ENCODE measurements at places on chromosomes 11 and 22.

- DNase-seq = no peak
These were observed 255.0 kb upstream of the TBCEL start for GRCh38 chr11:120768949-120769348.

DNA sequence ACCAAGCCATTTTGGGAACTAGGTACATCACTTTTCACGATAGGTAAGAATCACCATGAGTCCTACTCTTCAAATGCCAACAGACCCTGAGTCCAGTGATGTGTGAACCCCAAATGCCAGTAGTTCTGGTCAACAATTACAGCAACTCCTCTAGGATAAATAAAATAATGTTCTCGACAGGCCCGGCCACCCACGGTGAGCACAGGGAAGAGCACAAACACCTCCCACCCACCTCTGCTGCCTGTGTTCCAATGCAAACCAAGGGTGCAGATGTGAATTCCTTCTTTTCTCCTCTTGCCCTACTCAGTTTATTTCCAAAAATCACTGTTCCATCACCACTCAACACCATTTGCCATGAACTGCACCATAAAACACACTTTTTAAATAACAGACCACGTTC, 33.3 kb downstream of the MPPED2 start:
- no peak for DNase-seq

GRCh38 chr11:122202161-122202950, 86.3 kb upstream of the BLID start:
- no peak for DNase-seq

DNA sequence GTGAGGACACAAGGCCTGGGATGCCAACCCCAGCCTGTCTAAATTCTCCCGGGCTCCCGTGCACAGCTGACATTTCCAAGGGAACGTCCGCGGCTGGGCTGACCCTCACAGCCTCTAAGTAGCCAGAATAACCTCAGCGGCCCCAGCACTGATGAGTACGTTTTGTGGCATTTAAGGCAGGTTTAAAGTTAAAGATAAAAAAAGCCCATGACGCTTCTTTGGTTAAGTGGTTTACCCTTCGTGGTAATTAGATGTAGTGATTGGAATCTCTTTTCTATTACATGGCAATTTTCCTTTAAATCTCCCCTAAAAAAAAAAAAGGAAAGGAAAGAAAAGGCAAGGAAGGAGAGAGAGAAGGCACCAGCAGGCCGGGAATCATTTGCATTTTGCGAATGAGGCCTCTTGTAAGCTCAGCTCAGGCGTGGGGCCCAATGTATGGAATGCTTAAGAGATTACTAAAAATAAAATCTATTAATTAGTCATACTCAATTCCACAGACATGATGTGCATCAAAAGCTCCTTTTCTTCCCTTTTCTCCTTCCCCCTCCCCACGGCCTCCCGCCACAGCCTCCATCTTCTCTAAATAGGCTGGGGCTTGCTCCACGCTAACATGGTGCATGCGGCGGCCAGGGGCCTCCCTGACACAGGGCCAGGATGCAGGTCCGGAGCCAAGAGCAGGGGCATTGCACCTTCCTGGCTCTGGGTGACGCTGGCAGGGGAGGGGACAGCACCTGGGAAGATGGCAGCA, 44.1 kb downstream of the MACROD1 start:
- no peak for DNase-seq

DNA sequence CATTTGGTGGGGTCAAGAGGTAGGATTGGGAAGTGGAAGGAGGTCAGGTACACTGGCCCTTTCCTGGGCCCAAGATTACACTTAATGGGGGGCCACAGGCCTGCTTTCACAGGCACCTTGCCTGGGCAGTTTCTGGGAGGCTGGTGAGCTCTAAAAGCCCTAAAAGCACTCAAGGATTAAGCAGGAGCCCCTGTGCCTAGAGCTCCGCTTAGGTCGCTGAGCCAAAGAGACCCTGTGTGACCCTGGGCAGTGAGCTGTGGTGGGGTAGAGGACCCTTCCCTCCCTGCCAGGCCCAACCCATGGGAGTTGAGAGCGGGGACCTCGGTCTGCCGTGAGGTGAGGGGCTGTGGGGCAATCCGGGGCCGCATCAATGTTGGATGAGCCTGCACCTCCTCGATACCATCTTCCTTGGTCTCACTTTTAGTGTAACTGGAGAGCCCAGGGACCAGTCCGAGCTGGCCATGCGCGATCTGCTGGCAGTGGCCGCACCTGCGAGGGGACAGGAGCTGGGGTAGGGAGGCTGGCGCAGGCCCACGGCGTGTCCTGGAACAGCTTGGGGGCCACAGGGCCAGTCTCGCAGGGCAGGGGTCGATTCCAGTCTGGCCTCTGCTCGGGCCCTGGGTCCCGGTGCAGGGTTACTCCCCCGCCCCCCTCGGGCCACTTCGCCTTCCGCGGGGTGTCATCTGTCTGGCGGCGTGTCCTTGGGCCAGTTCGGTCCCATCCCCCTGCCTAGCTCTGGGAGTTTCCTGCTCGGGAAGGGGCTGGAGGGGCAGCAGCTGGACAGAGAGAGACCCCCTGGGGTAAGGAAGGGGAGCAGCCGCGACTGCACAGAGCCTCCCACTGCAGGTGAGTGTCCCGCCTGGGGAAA, 44.3 kb downstream of the EIF3F start:
- no peak for DNase-seq

DNA sequence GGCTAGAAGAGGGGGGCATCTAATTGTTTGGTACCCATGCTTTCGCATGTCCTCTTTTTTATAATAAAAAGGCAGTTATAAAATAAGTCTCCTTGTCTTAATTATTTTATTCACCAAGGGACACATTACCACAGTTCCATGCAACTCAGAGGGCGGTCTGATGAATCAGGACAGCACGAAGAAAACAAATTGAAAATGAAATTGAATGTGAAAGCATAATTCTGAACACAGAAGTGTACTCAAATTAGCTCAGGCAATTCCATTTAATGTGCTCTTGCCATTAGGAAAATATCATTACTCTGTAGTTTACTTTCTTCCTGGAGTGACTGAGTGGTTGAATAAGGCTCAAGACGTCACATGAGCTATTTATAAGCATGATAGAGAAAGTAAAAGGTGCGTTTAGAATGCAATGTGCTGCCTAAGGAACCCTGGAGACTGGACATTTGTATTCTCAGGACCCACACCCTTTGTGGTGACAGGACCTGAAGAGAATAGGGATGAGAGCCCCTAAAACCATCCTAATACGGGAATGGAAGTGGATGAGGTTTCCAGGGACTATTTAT, 59.6 kb downstream of the MTNR1B start:
- no peak for DNase-seq

- no peak for DNase-seq
These were observed 25.2 kb downstream of the CAPN1 start for GRCh38 chr11:65206901-65207300.

DNA sequence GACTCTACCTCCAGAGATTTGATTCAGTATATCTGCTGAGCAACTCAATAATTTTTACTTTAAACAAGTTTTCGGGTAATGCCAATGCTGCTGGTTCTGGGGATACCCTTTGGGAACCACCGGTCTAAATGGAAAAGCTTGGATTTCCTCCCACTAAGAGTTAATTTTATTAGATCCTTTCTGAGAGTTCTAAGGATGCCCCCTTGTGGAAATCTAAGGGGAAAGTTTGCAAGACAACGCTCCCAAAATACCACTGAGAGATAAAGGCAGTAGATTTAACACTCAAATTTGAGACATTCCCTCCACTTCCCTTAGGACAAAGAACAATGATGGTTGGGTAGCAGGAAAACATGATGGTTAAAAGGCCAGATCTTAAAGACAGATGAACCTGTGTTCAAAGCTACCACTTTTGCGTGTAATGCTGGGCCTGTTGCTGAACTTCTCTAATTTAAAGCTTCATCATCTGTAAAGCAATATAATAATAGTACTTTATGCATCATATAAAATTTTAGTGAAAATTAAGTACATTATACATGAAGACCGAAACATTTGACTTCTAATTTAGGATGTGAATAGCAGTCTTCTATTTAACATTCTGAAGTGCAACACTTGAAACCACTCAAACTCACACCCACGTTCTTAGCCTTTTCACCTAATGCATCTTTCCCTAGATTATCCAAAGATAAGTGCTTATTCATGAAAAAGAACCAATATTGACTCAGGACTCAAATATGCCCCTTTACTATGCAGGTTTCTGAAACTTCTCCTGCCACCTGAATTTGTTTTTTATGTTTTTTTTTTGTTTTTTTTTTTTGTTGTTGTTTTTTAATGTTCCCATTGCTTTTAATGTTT, 110.1 kb upstream of the LUZP2 start:
- no peak for DNase-seq

DNA sequence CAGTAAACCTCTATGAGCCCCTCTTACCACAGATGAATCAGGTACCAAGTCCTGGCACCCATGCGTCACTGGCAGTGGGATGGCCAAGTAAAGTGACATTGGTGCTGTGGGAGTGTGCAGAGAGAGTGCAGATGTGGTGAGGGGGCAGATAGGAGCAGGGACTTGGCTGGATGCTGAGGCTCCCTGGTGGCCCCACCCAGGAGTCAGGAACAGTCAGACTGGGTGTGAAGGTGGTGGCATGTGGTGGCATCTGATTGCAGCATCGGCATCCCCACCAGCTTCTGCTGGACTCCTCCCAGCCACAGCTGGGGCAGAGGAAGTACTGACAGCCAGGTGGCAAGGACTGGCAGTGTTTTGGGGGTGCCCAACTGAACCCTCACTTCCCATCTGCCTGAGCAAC, 11.4 kb downstream of the DGAT2 start:
- no peak for DNase-seq

- DNase-seq = no peak
These were observed 64.3 kb upstream of the ZC3H12C start for GRCh38 chr11:110028921-110029320.

DNA sequence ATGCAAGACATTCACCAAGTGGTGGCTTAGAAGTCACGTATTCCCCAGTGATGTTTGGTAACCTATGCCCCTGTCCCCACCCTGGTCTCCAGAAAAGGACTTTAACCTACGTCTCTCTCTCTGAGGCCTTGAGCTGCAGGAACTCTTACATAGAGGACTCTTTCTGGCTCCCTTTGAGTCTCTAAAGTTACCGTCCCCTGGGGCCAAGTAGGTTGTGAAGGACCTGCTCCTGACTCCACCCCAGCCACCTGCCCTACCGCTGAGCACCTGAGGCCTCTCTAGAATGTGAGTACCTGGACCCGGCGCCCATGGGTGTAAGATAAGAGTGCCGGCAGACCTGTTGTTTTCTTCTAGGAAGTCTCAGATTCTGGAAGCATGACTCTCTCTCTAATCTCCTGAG, 95.4 kb downstream of the TIMP3 start:
- DNase-seq = no peak

DNA sequence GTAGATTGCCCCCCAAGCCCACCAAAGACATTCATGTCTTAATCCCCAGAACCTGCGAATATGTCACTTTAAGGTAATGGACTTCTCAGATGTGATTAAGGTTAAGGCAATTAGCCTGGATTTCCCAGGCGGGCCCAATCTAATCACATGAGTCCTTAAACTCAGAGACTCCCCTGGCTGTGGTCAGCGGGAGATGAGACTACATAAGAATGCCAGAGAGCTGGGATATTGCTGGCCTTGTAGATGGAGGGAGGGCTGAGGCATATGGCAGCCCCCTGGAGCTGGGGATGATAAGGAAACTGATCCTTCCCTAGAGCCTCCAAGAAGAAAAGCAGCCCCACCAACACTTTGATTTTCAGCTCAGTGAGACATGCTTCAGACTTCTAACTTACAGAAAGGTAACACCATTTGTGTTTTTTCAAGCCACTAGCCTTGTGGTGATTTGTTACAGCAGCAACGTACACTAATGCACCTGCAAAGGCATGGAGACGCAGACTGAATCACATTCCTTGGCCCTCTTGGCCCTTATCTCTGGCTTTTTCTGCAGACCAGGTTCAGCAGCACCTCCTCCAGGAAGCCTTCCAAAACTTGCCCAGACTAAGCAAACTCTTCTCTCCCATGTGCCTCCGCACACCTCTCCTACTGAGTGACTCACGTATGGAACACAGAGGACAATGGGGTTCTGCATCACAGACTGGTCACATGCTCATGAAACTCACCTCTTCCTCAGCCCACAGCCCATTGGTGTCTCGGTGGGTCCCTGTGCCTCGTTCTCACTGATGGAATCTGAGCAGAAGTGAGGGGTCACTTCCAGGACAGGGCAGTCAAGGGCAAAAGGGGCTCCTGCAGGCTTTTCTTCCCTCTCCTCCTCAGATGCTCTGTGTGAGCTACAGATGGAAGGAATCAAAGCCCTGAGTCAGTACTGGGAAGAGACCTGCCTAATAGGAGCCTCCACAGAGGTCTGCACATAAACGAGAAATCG, 86.3 kb upstream of the HMGXB4 start:
- DNase-seq = no peak

DNA sequence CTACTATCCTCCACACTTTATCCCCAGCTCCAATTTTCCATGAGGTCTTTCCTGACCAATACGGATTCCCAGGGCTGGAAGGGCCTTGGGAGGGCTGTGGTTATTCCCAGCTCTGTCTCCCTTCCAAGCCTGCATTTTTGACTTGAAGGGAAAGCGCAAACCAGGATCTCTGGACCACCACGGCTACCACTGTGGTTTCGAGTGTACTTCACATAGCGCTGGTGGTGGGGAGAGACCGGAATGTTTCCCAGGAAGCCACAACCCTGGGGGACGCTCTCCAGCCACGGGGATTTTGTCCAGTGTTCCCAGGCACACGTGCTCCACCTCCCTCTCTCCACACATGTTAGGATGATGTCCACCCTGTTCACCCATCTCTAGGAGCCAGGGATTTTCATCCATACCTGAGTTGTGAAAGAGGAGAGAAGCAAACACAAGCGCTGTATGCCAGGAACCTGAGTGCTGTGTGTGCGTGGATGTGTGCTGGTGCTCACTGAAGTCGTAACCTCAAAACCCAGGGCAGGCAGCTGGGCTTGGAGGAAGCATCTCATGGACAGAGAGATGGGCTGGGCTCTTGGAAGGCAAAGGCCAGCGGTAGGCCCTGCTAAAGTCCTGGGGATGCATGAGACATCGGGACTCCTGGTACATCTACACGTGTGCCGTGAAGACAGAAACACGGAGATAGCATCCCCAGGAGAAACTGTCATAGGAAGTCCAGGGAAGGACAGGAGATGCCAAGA, 1.3 kb upstream of the NPTXR start:
- DNase-seq = no peak

GRCh38 chr11:130131961-130132850, 27.4 kb upstream of the ST14 start:
- DNase-seq = peak; percentile 80

DNA sequence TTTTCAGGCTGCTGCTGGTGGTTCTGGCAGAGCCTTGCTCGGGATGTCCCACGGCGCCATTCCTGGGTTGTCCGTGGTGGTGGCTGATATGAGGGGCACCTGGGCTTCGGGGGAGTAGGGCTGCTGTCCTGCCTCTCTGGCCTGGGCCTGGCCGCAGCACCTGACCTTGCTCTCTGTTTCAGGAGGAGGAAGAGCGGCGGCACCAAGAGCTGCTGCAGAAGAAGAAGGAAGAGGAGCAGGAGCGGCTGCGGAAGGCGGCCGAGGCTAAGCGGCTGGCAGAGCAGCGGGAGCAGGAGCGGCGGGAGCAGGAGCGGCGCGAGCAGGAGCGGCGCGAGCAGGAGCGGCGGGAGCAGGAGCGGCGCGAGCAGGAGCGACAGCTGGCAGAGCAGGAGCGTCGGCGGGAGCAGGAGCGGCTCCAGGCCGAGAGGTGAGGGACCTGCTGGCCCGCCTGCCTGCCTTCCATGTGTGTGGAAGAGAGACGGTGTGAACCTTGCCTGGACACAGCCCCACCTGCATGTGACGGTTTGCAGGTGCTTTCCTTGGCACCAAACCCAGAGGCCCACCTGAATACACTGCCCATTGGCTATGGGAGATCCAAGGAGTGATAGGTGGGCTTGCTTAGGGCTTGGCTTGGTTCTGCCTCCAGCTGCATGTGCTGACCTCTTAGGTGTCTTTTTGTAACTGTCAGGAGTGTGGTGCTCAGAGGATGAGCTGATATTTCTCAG, 22.8 kb downstream of the INCENP start:
- no peak for DNase-seq

GRCh38 chr11:131977231-131977630, 606.8 kb downstream of the NTM start:
- no peak for DNase-seq

All from GM13976 (cell line).